Fibroblast of skin of scalp (primary cell): ENCODE measurements at places on chromosomes 7 and 10.

GRCh38 chr10:851901-852300 is 79.6 kb downstream of the LARP4B start:
- no peak for DNase-seq

GRCh38 chr10:71962901-71963300 is 1.3 kb upstream of the CHST3 start:
- DNase-seq = no peak

DNA sequence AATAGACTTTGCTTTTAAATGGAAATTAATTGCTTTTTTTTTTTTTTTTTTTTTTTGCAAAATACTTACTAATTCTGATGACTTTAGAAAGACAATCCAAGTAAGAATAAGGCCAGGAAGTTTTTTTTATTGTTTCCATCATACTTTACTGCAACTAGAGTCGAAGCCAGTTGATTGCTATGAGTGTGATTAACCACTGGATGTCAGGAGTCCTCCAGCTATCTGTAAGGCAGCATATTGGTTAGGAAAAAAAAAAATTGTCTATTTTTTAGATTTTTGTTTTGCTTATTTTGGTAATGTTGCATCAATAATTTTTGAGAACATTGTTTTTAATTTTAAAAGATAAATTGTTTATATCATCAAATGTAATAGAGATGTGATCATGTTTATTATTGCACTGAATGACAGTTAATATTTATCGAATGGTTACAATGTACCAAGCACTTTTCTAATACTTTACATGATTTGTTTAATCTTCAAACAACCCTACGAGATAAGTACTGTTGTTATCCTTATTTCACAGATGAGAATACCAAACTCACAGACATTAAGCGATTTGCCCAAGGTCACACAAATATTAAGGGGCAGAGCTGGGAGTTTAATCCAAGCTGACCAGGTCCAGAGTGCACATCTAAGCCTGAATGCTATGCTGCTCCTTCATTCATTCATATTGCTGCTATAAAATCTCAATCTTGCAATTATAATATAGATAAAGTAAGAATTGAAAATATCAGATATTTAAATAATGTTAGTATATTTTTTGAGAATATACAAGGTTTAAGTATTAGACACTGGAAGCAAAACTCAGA is 19.9 kb upstream of the LMOD2 start:
- peak; percentile 20 for DNase-seq

DNA sequence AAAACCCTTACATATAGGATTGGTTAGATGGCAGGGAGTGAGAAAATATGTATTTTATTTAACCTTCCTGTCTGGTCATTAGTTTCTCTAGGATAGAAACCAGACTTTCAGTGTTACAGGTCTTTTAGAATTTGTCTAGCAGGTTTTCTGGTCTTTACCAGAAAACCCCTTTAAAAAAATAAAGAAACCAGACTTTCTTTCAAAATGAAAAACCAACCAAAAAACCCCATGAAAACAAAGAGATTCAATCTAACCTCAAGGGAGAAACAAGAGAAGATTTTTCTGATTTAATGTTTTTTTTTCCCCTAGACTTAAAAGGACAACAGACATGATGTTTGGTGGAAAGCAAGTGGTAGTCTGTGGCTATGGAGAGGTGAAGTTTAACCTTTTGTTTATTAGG is 28.7 kb upstream of the STRIP2 start:
- no peak for DNase-seq

GRCh38 chr10:59631237-59631636 is 78.4 kb downstream of the SLC16A9 start:
- no peak for DNase-seq

DNA sequence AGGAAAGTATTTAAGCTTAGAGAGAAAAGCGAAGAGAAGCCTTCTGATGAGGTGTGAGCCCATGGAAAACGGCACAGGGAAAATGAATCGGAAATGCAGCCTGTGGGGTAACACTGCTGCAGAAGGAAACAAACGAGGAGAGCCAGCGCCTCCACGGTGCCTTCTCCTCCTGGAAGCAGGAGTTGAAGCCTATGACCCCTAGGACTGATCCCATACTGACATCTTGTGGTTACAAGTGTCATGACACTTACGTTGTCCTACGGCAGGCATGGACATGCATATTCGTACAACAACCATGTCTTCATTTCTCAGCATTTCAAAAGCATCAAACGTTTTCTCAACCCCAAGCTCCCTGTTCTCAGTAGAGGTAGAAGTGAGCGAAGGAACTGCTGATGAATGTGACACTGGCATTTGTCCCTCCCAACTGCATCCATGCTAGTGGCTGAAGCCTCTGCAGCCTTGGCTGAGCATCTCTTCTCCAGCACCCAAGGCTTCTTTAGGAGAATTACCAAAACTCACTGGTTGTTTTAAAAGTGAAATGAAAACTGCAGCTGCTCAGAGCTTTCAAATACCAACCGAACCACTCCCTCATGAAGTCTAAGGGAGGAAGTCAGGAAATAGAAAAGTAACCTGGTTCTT is 160.2 kb downstream of the JAZF1 start:
- peak; percentile 80 for DNase-seq

DNA sequence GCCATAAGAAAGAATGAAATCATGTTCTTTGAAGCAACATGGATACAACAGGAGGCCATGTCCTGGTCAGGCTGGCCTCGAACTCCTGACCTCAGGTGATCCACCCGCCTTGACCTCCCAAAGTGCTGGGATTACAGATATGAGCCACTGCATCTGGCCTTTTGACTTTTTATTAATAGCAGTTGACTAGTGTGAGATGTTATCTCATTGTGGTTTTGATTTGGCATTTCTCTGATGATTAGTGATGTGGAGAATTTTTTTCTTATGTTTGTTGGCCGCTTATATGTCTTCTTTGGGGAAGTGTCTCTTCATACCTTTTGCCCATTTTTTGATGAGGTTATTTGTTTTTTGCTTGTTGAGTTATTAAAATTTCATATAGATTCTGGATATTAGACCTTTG is 400.9 kb downstream of the SUGCT start:
- no peak for DNase-seq

DNA sequence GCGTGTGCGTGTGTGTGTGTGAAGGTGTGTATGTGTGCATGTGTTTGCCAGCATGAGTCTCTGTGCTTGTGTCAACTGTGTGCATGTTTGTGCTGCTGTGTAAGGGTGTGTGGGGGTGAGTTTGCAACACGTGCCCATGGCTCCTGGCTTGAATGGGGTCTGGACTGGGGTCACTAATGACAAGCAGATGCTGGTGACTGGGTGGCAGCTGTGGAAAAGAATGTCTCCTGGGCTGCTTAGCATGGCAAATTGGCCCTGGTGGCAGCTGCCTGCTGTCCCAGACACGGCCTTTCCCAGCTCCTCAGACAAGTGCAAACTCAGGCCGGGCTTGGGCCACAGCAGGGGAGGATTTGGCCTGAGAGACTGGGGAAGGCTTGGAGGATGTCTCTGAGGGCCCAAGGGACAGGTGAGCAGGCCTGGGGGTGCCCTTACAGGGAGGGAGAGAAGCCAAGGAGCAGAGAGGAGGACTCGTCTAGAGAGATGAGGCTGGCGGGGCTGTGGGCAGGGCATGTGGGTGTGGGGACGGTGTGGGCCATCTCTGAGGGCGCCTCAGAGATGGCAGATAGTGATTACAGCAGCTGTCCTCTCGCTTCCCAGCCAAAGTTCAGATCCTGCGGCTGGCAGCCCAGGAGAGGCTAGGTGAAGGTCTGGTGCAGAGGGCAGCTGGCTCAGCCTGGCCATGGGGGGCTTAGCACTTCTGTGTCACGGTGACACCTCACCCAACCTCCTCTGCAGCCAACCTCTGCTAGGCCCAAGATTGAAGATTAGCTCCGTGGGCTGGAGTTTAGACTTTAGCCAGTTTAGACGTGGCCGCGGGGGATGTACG is 1.5 kb downstream of the AQP1 start:
- DNase-seq = no peak

- DNase-seq = no peak
Measured at GRCh38 chr7:100444311-100445278, 8.3 kb upstream of the PPP1R35 start.

DNA sequence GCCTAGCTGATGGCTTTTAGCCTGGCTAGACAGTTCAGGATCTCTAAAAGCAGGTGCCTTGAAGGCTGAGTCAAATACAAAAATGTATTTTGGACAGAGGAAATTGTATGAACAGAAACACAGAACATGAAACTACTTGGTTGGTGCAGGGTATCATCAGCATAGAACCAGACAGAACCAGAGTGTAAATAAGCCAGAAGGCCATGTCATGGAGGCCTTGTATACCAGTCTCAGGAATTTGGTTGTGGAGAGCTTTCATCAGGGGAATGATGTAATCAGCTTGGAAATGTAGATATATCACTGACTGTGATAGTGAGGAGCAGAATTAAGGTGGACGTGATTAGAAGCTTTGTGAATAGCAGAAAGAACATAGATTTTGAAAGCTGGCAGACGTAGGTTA is 82.9 kb downstream of the CFTR start:
- DNase-seq = no peak

- peak; percentile 72 for DNase-seq
Measured at GRCh38 chr7:16051561-16052255, 365.2 kb upstream of the MEOX2 start.

DNA sequence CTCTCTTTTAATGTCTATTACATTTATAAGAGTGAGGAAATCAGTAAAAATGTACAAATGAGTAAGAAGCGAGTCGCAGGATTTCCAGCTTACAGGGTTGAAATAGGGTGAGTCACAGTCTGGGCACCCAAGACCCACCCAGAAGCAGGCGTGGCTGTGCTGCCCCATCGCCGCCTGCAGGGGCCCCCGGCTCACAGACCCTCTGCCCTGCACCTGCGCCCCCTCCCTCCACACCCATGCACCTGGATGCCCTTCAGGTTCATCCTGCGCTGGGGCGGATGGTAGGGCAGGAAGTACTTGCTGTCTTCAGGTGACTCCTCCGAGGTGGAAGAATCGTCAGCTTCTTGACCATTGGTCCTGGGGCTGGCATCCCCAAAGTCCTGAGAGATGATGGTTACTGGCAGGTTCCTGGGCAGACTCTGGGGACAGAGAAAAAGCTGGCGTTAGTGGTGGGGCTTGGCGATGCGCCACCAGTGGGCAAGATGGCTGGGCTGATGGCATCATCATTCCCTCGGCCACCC is 90.2 kb upstream of the GNA12 start:
- DNase-seq = peak; percentile 72

- peak; percentile 53 for DNase-seq
Measured at GRCh38 chr7:122166740-122167139, 22.7 kb upstream of the AASS start.

DNA sequence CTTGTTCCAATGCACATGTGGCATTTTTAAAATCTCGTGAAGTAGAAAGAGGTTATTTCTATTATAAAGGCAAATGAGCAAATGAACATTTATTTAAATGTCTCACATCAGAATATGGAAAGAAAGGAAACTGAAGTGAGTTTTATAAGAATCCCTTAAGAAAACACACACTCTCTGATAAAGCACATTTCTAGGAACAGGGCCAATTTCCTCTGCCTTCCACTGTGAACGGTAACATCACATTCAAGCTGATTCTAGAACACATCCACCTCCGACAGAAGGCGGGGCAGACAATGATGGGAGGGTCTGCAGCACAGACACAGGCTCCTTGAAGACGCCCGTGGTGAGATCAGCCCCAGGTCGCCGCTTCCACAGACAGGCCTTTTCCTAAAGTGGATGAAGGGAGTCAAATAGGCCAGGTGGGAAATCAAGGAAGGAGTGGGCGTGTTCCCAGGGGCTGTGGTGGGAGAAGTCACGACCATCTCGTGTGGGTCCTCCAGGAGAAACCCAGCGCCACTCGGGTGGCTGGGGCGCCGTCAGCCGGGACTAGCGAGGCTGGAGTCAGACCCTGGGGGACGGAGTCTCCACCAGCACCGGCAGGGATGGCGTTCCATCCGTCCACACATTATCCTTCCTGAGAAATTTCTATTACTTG is 31.1 kb downstream of the PITRM1 start:
- DNase-seq = peak; percentile 28

DNA sequence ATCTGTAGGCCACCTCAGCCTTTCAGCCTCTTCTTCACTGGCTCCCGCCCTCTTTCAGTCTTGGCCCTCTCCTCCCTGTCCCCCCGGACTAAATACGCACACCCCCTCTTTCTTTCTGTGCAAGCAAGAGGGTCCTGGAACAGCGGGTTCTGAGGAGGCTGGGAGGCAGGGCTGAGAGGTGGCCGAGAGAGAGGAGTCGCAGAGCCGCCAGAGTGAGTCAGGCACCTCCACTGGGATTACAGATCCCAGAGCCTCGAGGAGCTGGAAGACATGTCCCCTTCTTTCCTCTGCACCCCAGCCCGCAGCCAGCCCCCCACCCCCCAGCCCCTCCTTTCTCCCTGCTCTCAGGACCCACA is 182 bp downstream of the CCDC136 start:
- no peak for DNase-seq

GRCh38 chr7:96426027-96426426 is 104.1 kb upstream of the SLC25A13 start:
- DNase-seq = peak; percentile 27

DNA sequence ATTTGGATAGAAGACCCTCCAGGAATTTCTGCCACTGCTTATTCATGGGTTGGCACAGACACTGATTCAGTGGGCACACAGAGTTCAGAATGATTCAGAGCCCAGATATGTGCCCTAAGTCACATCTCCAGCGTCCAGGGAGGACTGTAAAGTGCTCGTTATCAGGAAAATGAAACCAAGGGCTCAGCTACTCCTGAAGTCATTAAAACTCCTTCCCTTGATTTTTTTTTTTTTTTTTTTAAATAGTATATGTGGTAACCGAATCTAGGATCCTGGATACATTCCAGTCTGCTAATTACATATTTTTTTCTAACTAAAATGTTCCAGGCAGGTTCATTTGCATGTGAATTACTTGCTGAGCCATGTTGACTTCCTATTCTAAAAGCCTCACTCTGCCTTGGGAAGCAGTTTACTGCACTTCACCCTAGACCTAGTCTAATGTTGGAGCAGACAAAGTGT is 34.7 kb downstream of the MET start:
- peak; percentile 53 for DNase-seq

DNA sequence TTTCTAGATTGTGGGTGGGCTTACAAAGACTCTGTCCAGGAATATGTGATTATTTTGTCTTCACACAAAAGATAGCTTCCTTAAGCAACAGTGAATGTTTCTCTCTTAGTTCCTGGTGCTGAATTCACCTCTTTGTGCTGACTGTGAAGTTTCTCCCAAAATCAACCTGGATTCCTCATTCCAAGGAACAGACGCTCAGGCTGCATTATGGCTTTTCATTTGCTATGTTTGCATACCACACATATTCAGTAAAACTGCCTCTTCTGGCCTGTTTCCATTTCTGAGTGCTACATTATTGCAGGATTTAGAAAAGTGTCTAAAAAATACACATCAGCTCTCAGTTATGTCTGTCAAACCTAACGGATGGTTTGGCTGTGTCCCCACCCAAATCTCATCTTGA is 21.5 kb downstream of the MACROH2A2 start:
- peak; percentile 34 for DNase-seq

- DNase-seq = no peak
Measured at GRCh38 chr10:63252095-63252762, 119.1 kb downstream of the NRBF2 start.
